HFFc6 (cell line): ENCODE measurements at places on chromosomes 5 and 9.
A peak's percentile ranks its signal among the peaks of the same experiment; 100 is the strongest.

GRCh38 chr5:107769519-107769918 is 98.8 kb upstream of the EFNA5 start:
- no peak for DNase-seq

DNA sequence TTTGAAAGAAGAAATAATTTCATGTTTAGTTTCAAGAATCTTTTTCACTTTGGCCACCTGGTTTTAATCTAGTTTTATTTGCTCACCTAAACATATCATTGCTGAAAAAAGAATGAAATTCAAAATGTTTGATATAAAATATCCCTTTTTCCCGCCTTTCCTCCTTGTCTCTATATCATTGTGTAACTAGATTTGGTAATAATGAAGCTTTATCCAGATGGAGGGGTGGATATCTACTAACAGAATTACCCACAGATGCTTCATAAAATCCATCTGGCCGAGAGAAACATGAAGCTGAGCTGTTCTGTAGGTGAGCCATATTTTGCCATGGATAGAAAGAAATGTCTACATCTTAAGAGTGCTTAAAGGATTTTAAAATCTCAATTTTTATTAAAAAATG is 214.7 kb downstream of the ICE1 start:
- DNase-seq: no peak

DNA sequence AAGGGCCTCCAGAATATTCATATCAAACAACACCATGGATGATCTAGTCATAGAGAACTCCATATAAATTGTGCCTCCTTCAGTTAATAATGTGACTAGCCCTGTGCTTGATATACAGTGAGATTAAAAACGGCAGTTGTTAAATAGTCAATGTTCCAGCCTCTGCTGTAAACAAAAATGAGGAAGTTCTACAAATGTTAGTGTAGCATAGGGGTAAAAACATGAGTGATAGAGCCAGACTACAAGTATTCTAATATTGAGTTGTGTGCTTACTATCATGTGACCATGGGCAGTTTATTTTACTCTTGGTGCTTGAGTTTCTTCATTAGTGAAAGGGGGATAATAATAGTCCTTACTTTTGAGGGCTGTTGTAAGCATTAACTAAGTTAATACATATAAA is 43.3 kb upstream of the SLCO6A1 start:
- no peak for DNase-seq

GRCh38 chr5:56327809-56328208 is 94.7 kb upstream of the ANKRD55 start:
- no peak for DNase-seq

GRCh38 chr5:171092194-171092593 is 216.9 kb upstream of the TLX3 start:
- DNase-seq: peak; percentile 37

DNA sequence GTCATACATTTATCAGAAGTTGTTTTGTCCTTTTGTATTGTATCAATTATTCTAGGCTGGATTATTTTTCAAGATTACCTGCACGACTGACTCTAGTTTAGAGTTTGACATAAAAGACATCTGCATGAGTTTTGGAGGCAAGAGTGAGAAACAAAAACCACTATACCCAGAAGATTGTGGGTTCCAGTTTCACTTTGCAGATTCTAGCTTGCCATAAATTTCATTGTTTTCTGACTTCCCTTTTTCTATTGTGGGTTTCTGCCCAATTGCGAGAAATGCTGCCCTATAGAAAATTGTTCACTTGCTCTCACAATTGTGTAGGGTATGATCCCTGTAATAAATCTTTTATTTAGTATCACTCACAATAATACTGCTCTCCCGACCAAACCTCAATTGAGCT is 1043.4 kb upstream of the CDH10 start:
- DNase-seq: no peak

DNA sequence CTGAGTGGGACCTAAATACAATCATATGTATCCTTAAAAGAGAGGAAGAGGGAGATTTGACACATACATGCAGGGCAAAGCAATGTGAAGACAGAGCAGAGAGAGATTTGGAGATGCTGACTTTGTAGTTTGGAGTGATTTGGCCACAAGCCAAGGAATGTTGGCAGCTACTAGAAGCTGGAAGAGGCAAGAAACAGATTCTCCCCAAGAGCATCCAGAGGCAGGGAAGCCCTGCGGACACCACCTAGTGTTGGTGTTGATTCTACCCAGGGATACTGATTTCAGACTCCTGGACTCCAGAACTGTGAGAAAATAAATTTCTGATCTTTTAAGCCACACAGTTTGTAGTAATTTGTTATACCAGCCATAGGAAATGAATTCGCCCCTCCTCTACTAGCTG is 64.9 kb upstream of the OSMR start:
- DNase-seq: peak; percentile 27

DNA sequence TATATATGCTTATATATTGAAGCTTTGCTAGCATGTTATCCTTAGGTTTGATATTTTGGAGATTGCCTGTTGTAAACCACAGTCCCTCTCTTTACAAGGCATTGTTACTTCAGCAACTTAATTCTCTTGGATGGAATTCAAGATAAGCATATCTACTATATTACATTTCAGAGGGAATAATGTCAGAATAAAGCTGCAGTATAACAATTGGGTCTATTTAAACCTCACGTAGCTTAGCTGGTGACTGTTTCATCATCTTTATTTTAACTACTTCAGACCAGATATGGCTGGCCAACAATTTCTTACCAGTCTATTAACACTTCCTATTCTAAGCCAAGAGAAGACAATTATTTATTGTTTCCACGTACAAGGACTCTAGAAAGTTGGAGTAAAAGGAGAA is 27.1 kb downstream of the ZCCHC10 start:
- no peak for DNase-seq

DNA sequence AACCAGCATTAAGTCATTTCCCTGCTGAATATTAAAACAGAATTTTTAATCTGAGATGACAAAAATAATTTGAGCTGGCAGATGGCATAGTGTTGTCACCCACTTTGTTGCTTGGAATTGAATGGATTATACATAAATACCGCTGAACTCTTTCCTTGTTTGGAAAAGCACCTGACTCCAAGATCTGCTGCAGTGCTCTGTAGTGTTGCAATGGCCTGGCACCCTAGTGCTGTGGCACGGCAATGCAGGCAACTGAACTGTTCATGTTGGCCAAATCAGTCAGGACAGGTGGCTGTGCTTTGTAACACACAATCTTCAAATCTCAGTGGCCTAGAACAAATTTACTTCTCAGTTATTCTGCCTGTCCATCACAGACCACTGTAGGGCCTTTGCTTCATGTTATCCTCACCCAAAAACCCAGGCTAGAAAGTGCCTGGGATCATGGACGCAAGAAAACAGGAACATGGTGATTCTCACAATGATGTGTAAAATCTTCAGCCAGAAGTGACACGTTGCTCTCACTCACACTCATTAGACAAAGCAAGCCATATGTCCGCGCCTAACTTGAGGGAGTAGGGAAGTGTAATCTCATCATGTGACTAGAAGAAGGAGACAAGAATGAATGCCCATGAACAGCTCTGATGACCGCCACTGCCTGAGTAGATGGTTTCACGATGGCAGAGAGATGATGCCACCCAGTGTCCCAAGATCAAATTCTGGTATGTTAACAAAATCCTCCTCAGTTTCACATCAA is 191.9 kb upstream of the PUM3 start:
- DNase-seq: no peak

DNA sequence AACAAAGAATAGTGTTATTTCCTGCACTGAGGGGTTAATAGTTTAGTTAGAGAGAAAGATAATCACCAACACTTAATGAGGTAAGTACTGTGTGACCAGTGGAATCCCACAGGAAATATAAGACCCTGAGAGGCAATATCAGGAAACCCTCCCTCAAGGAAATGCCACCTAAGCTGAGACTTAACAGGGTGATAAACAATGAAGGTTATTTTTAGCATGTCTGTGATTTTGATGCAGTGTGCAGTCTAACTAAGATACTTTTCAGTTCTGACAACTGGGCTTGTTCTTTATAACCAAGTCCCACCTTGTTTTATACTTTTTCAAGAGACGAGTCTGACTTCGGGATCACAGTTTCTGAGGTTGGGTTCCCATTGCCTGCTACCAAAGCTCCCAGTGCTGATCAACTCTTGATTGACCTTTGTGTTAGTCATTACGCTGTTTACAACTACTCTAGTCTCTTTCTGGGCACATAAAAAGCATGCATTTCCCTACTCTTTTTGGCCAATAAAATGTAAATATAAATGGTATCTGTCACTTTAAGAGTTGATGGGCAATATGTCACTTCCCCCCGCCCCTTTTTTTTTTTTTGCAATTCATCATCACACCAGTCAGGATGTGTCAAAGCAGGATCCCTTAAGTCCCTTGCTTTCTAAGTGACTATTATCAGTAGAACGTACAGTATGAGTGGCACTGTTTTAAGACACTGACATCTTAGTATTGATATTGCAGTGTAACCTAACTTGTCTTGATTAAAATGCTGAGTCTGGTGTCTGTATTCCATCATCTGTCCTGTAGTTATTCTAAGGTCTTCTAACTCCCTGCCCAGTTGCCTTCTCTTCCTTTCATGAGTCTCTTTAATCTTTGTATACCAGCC is 31.4 kb downstream of the C6 start:
- no peak for DNase-seq

DNA sequence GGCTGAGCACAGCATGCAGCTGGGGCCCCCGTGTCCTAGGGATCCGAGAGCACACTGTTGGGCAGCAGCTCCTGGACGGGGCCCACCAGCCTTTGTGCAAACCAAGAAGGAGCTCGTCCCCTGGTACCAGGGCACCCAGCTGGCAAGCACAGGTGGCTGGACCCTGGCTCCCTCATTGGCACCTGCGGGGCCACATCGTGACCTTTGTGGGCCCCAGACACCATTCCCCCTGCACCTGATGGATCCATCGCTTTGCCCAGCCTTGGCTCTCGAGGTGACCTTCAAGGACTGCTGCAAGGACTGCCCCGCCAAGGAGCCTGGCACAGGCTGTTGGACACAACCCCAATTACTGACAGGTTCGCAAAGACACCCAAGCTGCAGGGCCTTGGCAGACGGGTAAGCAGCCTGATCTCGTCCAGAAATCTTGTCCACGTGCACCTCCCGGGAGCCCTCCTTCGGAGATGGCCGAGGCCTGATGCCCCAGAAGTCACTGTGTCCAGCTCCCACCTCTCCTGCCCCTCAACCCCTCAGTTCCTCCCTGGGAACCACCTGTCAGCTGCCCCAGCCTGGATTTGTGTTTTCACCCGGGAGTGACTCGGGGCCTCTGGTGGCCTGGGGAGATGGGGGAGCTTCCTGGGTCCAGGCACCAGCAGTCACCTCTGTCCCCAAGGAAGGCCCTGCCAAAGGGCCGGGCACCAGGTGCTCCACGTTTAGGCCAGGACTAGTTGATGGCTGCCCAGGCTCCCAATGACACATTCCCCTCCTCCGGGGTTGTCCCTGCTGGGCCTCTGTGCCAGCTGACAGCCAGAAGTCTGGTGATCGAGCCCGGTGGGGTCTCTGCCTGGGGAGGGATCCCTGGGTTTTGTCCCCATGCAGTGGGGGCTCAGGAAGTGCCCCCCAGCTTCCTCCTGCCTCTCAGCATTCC is 137.1 kb upstream of the PPP1R26 start:
- DNase-seq: no peak

DNA sequence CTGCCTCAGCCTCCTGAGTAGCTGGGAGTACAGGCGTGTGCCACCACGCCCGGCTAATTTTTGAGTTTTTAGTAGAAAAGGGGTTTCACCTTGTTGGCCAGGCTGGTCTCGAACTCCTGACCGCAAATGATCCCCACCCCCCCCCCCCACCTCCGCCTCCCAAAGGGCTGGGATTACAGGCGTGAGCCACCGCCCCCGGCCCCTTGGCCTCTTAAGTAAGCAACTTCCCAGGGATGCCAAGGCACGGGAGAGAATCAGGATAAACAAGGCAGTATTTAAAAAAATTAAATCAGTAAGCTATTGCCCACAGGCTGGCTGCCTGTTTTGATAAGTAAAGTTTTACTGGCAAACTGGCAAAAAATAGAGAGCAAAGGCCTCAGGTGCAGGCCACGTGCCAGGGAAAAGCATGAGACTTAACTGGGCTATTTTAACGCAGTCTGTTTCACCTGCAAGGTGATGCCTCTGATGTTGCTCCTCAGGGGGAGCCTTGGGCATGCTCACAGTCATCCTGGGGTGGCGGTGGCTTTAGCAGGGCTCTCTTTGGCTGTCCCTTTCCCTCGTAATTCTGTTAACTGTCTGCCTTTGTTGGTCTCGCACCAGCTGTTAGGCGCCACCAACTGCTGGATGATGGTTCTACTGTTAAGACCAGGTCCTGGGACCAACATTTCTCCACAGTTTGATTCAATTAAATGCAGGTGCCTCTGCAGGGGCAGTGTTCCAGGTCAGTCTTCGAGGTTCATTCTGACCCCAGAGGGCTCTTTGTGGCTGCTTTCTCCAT is 19.4 kb upstream of the RNF130 start:
- DNase-seq: no peak

DNA sequence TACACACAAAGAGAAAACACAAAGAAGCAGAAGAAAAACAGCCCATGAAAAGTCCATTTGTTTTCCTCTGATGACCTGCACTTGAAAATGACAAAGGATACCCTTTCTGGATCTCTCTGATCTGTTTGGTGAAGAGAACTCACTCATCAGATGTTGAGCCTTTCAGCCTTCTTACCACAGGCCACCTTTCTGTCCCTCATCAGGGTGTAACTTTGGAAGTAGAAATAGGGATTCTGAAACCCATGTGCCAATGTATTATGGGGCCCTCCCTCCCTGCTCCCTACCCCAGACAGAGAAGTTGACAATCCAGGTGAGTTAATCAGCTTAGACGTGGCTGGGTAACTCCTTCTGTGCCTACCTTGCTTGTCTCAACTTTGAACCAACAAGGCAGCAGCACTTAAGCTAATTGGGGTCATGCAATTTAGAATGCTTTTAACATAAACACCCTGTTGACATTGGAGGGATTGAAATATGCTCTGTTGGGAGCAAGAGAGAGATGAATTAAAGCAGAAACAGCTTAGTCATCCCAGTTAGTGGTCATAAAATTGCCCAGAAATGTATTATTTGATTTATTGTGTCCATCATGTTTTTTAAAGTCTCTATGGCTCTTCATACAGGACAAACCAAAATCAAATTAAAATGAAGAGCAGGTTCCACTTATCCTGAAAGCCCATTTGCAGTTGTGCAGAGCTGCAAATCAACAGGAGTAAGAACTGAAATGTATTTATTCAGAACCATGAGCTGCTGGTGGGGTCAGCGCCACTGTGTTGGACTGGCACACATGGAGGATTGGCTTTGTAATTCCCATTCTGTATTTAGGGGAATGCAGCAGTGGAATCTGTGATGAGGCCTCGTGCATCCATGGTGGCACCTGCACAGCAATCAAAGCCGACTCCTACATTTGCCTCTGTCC is 132.0 kb downstream of the LIFR start:
- DNase-seq: no peak

GRCh38 chr9:22423566-22423965 is 23.1 kb upstream of the DMRTA1 start:
- DNase-seq: no peak
